Frontal cortex (tissue), 4 donors: ENCODE measurements at places on chromosomes 12 and 14.

- no peak for DNase-seq
These were observed 68.0 kb upstream of the OSBPL8 start for GRCh38 chr12:76627346-76628135.

DNA sequence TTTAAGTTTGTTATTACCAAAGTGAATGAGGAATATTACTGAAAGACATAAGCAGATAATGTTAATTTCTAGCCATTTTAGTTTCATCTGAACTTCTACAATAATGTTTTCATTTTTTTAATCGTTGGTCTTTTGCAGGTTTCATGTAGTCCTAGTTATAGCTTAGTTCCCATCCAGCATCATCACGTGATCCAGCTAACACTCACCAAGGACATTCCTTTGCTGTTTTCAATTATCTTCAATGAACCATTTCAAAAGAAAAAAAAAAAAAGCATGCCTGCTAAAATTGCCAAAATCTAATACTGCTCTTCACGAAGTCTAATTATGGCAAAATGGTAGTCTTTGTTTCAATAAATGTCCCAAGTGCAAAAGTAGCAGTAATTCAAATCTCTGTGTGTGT is 187.7 kb upstream of the ATXN7L3B start:
- no peak for DNase-seq

DNA sequence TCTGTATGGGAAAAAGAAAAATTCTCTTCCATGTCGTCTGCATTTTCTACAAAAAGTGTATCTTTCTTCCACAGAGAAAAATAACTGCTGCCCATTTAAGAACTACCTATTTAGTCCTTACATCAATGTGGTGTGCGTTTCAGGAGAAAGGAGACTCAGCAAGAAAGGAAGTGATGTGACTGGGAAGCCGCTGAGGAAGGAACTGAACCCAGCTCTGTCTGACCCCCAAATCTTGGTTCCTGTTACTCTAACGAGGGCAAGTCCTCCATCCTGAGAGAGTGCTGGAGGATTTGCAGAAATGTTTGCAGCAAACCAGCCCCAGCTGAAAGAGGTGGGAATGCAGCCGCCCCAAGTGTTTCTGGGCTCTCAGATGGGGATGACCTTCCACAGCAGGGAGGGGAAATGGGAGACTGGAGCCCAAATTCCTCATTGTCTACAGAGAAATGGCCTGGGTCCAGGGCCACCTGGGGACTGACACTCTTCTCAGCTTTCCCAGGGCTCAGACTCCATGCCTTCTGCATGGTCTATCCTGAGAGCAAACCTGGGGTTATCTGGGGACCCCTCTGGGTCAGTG is 6.7 kb upstream of the MLEC start:
- no peak for DNase-seq

GRCh38 chr12:12278899-12279298 is 12.1 kb upstream of the LRP6 start:
- no peak for DNase-seq

GRCh38 chr14:105880616-105881015 is 354.2 kb downstream of the TMEM121 start:
- no peak for DNase-seq

DNA sequence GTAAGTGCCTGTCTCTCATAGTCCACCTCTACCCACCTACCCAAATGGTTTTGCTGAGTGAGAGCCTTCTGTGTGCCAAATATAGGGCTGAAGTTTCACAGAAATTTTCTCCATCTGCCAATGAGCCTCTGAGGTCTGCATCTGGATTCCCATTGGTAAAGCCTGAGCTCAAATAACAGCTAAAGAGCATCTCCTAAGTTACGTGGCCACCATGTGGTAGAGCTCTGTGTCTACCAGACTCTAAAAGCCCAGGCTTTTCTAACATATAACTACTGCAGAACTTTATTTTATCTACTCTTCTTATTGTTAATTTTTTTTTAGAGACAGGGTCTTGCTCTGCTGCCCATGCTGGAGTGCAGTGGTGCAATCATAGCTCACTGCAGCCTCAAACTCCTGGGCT is 16.0 kb downstream of the AMDHD1 start:
- no peak for DNase-seq

- no peak for DNase-seq
These were observed 310.7 kb downstream of the AEBP2 start for GRCh38 chr12:19749906-19750574.

DNA sequence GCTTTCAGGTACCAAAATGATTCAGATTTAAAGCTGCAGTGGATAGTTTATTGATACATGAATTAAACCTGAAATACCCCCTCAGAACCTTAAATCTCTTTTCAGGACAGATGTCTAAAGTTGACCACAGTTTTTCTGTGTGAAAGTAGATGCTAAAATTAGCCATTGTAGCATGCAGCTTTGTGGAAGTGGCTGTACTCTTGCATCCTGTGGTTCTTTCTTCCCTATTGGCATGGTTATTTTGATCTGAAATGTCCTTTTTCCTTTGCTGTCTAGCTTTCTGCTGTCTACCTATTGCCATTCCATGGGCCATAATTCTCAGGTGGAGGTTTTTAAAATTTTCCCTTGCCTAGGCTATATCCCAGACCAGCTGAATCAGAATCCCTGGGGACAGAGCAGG is 455.6 kb downstream of the ZFP36L1 start:
- DNase-seq: no peak

GRCh38 chr14:65070471-65070976 is 31.8 kb downstream of the MAX start:
- DNase-seq: no peak

GRCh38 chr12:54956818-54957641 is 27.5 kb downstream of the TESPA1 start:
- no peak for DNase-seq

GRCh38 chr14:47606566-47606965 is 68.8 kb downstream of the MDGA2 start:
- DNase-seq: no peak

- no peak for DNase-seq
These were observed 228.7 kb upstream of the CRY1 start for GRCh38 chr12:107322063-107322462.

GRCh38 chr12:115203701-115204100 is 519.7 kb upstream of the TBX3 start:
- no peak for DNase-seq

DNA sequence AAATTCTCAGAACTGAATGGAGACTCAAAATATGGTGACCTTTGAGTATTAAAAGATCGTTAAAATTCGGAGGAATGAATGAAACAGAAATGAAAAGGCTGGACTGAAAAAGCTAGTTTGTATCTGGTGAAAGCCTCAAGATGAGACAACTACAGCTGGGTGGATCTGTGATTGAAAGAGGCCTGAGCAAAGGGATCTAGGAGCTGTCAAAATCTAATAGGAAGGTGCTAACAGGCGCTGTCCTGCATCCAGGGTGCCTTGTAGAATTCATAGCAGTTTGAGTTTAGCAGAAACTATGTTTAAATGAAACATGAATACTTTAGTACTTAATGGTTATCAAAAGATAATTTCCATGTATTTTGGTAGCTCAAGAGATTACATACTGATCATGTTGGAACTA is 2.3 kb downstream of the YY1 start:
- DNase-seq: no peak

DNA sequence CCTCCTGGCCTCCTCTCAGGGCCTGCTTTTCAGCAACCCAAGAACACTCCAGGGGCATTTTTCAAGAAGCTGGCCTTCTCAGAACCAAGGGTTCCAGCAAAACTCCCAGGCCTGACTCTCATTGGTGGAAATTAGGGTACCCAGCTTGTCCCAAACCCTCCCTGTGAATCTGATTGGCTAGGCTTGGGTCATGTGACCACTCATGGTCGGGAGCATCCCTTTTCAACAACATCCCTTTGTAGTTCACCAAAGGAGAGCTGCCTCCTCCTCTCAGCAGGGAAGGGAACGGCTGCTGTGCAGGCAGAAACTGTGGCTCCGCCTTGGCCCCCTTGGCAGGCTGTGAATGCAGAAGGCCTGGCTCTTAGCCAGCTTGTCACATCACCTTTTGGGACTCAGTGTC is 94.5 kb downstream of the AACS start:
- no peak for DNase-seq

DNA sequence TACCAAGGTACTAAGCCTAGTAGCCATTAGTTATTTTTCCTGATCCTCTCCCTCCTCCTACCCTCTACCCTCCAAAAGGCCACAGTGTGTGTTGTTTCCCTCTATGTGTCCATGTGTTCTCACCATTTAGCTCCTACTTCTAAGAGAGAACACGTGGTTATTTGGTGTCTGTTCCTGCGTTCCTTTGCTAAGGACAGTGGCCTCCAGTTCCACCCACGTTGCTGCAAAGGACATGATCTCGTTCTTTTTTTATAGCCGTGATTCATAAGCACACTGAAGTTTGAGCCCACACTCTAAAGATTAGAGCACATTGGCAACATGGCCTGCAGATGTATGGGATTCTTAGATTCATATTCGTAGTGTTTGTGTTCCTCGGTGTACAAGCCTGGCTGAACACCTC is 8.1 kb upstream of the STX2 start:
- DNase-seq: no peak

GRCh38 chr12:101826766-101827368 is 3.9 kb downstream of the GNPTAB start:
- DNase-seq: no peak

DNA sequence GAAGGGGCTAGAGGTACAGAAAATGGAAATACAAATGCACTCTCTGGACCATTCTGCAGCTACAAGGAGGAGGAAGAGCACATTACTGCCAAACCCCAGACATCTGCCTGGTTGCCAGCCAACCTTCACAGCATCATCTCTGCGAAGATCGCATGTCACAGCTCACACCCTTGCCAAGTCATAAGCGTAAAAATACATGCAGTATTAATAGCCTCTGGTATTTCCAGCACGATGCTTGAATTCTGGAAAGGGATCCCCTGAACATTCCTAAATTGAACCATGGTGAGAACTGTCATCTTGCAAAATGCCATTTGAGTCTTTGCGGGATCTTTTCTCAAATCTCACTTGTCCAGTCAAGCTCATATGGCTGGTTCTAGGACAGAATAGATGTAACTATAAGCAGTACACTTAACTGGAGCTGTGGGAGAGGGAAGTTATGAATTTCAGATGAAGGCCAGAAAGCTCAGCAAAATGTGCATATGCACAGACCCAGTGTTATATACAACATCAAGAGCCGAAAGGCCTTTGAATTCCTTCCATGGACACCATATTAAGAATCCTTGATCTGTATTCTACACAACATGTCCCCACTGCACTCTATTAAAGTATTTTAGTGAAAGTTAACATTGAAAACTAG is 211.6 kb downstream of the DUSP6 start:
- no peak for DNase-seq

DNA sequence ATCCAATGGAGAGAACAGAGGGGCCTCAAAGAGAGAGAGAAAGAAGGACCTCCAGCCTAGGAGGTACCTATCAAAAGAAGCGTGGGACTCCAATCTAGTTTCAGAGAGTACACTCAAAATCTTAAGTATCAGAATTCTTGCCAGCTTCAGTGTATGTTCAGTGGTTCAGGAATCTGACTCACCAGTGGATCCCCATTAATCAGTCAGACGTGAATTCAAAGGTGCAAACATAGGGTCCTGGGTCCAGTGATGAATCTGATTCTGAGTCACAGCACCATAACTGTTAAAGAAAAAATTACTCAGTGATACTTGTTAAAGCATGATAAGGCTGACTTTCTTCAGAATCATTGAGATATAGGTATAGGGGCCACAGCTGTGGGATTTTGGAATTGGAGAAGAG is 33.2 kb downstream of the ETNK1 start:
- no peak for DNase-seq

DNA sequence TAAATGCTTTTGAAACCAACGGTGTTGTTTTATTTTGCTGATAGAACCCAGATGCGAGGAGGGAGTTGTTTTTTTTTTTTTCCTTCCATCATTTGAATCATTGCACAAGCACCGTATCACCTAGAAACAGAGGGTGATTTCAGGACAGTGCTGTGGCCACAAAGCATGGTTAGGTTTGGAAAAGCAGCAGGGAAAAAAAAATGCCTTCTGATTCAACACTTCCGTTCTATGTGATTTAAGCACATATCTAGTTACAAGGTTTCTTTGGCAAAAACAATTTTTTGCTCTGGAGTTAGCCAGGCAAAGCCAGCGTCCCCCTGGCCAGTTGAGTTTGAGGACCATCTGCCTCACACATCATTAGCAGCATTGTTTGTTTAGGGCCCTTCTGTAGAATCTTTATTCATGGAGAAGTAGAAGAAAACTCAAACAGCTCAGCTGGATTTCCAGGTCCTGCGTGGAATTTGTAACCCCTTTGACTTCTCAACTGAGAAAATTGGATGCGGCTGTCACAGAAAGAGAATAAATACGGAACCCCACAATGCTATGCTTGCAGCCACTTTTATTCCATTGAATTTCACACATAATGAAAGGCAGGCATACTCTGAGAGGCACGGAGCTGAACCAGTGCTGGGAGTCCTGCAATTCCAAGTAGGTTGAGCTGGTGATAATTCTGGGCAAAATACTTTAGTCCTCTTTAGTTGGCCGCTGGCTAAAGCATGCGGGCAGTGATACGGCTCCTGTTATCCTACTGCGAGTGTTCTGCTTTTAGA is 17.0 kb upstream of the WNT5B start:
- no peak for DNase-seq

DNA sequence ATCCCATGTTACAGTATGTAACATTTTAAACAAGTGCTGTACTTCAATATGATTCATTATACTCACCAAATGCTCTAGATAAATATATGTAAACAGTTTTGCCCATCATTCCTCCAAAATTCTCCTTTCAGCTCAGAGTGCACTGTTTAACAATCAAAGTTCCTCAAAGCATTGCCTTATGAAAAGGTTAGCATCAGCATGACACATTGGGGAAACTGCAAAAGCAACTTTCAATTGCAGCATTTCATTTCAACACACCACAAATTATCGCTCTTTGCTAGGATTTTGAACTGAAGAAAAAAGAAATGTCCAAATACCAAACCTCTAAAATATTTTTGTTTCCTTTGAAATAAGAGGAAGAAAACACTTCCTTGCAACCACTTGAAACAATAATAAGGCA is 413.2 kb downstream of the FLRT2 start:
- DNase-seq: no peak

DNA sequence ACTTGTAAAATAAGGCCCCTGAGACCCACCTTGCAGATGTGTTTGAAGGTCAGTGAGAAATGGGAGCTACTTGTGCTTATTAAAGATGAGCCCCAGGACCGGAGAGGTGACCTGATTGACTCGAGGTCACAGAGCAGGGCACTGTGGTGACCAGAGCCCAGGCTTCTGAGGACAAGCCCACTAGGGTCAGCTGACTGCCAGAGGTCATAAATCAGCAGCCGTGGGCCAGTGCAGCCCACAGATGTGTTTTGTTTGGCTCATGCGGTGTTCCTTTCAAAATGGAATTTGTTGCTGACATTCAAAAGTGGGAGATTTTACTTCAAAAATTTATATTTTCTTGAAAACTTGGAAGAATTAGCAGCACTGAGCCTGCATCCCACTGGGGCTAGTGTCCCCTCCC is 24.5 kb downstream of the JDP2 start:
- no peak for DNase-seq
